ENCODE measurements at places on chromosomes 7 and 10. TPM values are rescaled to one million over a fixed set of nuclear protein-coding genes. Genes with fewer than 3 reads are reported as not detected.
A peak's percentile ranks its signal among the peaks of the same experiment; 100 is the strongest.

The CEP55 gene
- 9.5 TPM for total RNA-seq

The AKR1D1 gene
- total RNA-seq, result not detected

The SPDYE2B gene
- total RNA-seq, result not detected

- H3K4me3 ChIP-seq, result no peak overlapping the region
- no peak overlapping the region for H3K27ac ChIP-seq
- H3K27me3 ChIP-seq, result no peaks in the 10 kb centered on the region
- H3K4me1 ChIP-seq, result no peaks in the 10 kb centered on the region
These were observed 162.9 kb downstream of the ARL5B start for GRCh38 chr10:18822156-18822555.

DNA sequence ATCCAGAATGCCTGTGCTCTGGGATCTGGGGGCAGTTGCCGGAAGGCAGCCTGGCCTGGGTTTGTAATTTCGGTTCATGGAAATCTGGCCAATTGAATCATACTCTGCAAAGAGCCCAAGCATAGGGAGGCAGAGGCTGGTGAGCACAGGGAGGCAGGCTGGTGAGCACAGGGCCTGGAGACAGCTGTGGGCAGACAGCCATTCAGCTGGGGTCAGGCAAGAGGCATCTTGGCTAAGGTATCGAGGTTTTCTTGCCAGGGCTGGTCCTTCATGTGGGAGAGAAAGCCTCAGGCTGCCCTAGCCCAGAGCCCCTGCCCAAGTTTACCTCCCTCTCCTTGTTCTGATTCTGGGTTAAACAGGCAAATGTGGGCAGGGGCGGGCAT lies 63.7 kb upstream of the BAIAP2L1 start:
- no peaks in the 10 kb centered on the region for H3K4me1 ChIP-seq
- DNase-seq, result no peak
- H3K36me3 ChIP-seq, result no peaks in the 10 kb centered on the region
- H3K27me3 ChIP-seq, result peaks cover 3% of the 10 kb centered on the region
- H3K4me3 ChIP-seq, result no peak overlapping the region

DNA sequence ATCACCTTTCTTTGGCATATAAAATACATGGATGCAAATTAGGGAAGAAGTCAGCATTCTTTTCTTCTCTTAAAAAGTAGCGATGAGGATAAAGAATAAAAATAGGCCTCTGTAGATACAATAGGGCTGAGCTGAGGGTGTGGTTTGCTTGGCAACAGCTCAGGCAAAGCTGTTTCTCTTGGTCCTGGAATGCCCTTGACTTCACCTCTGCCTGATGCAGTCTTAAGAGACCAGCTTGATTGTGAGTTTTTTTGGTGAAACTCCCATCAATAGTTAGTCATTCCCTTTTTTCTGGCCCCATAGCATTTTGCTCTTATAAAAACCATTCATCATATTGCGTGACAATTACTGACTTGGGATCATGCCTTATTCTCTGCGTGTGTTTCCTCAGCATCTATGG lies 42.1 kb upstream of the MKLN1 start:
- no peaks in the 10 kb centered on the region for H3K27me3 ChIP-seq
- H3K27ac ChIP-seq, result peak overlapping the region; percentile 68
- DNase-seq, result no peak
- no peaks in the 10 kb centered on the region for H3K36me3 ChIP-seq
- no peak overlapping the region for H3K4me3 ChIP-seq

DNA sequence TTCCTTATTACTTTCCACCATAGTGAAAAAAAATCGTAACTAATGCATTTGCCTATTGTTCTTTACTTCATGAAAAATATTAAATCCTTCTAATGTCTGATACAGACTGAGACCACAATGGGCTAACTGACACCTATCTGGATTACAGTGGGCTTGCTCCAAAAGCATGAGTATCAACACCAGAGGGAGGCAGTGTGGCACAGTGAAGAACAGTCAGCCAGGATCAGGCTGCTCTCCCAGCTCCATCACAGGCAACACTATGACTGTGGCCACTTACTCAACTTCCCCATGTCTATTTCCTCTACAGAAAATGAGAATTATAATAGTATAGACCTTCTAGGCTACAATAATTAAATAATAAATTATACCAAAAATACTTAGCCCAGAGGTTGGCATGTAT lies 97.2 kb downstream of the SLC25A13 start:
- peaks cover 1% of the 10 kb centered on the region for H3K4me1 ChIP-seq
- H3K27ac ChIP-seq, result no peak overlapping the region
- DNase-seq, result no peak
- H3K4me3 ChIP-seq, result no peak overlapping the region
- H3K36me3 ChIP-seq, result peaks cover 8% of the 10 kb centered on the region

Data from osteocyte (in vitro differentiated cells).